ENCODE measurements at places on chromosomes 12 and 14.

GRCh38 chr12:6958609-6959057 lies 7.5 kb downstream of the PTPN6 start:
- DNase-seq: no peak

GRCh38 chr12:120292411-120292660 lies 633 bp upstream of the RNU4-2 start:
- no peak for DNase-seq

- DNase-seq: no peak
These were observed 259.6 kb upstream of the TMTC1 start for GRCh38 chr12:30043151-30043847.

DNA sequence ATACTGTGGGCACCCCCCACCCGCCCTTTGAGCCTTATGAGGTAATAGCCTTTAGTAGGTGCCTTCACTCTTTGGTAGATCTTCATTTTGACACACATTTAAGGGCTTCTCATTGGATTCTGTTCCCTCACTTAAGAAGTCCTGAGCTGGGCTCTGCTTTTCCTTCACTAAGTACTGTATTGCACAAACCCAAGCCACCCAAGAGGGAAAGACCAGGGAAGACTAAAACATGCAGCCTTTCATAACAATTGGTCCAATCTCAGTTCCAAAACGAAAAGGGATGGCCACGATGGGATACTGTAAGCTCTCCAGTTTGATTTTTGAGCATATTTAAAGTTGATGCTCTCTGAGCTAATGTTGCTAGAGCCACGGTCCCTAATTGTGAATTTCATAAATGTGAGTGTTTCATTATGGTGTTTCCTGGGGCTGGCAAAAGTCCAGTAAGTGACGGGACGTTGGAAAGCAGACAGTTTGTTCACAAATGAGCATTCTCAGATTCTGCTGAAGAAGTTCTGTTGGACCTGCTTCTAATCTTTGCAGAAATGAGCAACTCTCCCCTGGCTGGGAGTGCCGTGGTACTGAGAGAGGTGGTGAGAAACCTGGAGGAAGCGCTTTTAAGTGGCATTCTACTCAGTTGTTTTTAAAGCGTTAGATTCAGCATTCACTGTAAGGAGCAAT lies 9.4 kb downstream of the SSPN start:
- DNase-seq: no peak
